Left ventricle myocardium inferior (tissue), 1 donor: ENCODE measurements at places on chromosomes 7 and 10. TPM values are rescaled to one million over a fixed set of nuclear protein-coding genes. Genes with fewer than 3 reads are reported as not detected.

GRCh38 chr7:118918556-118918955 is 694.1 kb downstream of the ANKRD7 start:
- no peaks in the 10 kb centered on the region for H3K36me3 ChIP-seq
- no peak overlapping the region for H3K27ac ChIP-seq
- DNase-seq = no peak
- no peaks in the 10 kb centered on the region for H3K4me1 ChIP-seq

- H3K4me3 ChIP-seq = no peak overlapping the region
- no peak overlapping the region for H3K27ac ChIP-seq
- H3K27me3 ChIP-seq = no peaks in the 10 kb centered on the region
- no peak for DNase-seq
Measured at GRCh38 chr10:126959906-126960685, 54.9 kb downstream of the DOCK1 start.

RASSF4 gene
- total RNA-seq = 103 TPM

DNA sequence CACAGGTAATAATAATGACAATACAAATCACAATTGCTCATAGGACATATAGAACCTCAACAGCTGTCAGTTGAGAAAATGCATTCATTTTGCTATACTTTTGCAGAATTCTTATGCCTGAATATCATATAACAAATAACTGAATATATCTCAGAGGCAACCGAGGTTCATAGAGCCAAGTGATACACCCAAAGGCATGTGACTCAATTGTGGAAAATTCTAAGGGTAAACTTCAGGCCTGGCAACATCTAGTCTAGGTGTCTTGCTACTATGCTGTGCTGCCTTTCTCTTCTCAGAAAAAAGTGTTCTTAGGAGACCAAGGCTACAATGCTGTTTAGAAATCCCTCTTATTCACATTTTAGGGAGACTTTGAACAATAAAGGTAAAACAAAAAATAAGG is 270.7 kb downstream of the BAMBI start:
- peaks cover 15% of the 10 kb centered on the region for H3K4me1 ChIP-seq
- DNase-seq = no peak
- H3K4me3 ChIP-seq = no peak overlapping the region

GRCh38 chr7:12571691-12572090 is 1.2 kb downstream of the SCIN start:
- no peak for DNase-seq
- H3K27ac ChIP-seq = no peak overlapping the region
- no peak overlapping the region for H3K4me3 ChIP-seq
- H3K4me1 ChIP-seq = peaks cover 12% of the 10 kb centered on the region
- peaks cover 53% of the 10 kb centered on the region for H3K27me3 ChIP-seq

FAM25C gene
- not detected for total RNA-seq

- no peaks in the 10 kb centered on the region for H3K27me3 ChIP-seq
- H3K4me3 ChIP-seq = no peak overlapping the region
- H3K27ac ChIP-seq = peak overlapping the region; percentile 34
- H3K36me3 ChIP-seq = no peaks in the 10 kb centered on the region
- DNase-seq = no peak
- peaks cover 83% of the 10 kb centered on the region for H3K4me1 ChIP-seq
Measured at GRCh38 chr7:55097100-55097499, 78.3 kb downstream of the EGFR start.

DNA sequence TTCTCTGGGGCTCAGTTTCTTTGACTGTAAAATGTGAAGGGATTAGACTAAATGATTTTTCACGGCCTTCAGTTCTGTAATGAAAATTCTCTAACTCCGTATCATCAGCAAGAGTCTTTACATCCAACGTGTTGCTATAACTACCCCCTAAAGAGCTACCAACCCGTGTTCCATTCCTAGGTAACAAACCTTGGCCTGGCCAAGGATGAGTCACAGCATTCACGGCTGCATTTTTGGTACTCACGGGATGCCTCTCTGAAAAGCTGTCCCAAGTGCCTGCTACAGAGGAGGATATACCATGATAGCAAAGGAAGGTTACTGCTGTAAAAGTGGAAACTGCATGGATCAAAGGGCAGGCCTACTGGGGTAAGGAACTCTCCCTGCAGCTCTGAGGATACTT is 5.9 kb downstream of the LRRC4 start:
- peaks cover 26% of the 10 kb centered on the region for H3K4me1 ChIP-seq
- no peak overlapping the region for H3K4me3 ChIP-seq
- DNase-seq = no peak
- peaks cover 8% of the 10 kb centered on the region for H3K36me3 ChIP-seq
- H3K27ac ChIP-seq = no peak overlapping the region

BLNK gene
- total RNA-seq = 1.4 TPM

DNA sequence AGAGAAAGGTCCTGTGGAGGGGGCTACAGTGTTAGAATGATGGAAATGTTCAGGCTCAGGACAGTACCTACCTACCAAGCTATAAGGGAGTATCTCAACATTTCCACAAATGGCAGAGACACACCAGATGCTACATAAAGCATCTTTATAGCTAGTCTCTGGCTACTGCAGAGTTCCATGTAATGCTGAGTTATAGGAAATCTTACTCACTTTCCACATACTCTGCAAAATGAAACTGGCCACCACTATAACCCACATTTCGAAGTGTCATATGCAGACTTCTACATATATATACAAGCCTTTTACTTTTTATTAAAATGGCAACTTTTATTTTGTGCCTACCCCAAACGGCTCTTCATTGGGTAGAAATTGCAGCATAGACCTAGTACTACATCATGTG is 85.5 kb downstream of the FAS start:
- no peaks in the 10 kb centered on the region for H3K36me3 ChIP-seq
- no peak overlapping the region for H3K27ac ChIP-seq
- no peak for DNase-seq

CYP26A1 gene
- not detected for total RNA-seq
